Smooth muscle cell of trachea (primary cell): ENCODE measurements at places on chromosomes 6 and 20. TPM values are rescaled to one million over a fixed set of nuclear protein-coding genes. Genes with fewer than 3 reads are reported as not detected.

Gene DDX43
- 0.33 and 1.6 TPM in 2 replicates for total RNA-seq

Gene KHDC1
- total RNA-seq = 7.9 and 8.1 TPM in 2 replicates

Gene KCNG1
- 2.5 and 15.2 TPM in 2 replicates for total RNA-seq

Gene PDE10A
- total RNA-seq = 1.5 and 2.5 TPM in 2 replicates

Gene KCNK16
- not detected in 2 replicates for total RNA-seq

Gene CRISP2
- not detected in 2 replicates for total RNA-seq

Gene TRIM31
- not detected in 2 replicates for total RNA-seq

Gene ID4
- 3.6 and 3.8 TPM in 2 replicates for total RNA-seq

Gene OGFR
- total RNA-seq = 31.4 and 59.0 TPM in 2 replicates

Gene MUC22
- under 0.01 TPM in 1 of 2 replicates, not detected in the other for total RNA-seq

Gene CST4
- total RNA-seq = not detected in 2 replicates

Gene MEI4
- not detected in 2 replicates for total RNA-seq
